CD4-positive, alpha-beta T cell treated with Interleukin-1 beta for 1 hour (primary cell): ENCODE measurements at places on chromosomes 12 and 14.

GRCh38 chr14:68219407-68219806 is 399.8 kb downstream of the RAD51B start:
- no peak for DNase-seq

DNA sequence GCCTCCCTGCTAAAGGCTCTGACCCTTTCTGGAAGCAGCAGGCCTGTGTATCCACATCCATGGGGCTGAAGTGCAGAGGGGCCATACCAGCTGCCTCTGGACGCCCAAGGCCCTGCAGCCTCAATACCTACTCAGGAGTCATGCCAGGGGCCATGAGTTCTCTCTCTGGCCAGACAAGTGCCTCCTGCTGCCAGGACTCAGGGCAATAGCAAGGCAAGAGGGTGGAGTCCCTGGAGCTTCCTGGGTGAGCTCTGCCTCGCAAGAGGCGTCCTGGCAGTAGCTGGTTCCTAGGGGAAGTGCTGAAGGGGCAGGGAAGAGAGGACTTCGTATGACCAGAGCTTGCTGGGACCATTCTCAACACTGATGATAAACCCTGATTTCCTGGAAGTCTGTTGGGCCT is 10.9 kb upstream of the ENDOU start:
- DNase-seq: no peak

DNA sequence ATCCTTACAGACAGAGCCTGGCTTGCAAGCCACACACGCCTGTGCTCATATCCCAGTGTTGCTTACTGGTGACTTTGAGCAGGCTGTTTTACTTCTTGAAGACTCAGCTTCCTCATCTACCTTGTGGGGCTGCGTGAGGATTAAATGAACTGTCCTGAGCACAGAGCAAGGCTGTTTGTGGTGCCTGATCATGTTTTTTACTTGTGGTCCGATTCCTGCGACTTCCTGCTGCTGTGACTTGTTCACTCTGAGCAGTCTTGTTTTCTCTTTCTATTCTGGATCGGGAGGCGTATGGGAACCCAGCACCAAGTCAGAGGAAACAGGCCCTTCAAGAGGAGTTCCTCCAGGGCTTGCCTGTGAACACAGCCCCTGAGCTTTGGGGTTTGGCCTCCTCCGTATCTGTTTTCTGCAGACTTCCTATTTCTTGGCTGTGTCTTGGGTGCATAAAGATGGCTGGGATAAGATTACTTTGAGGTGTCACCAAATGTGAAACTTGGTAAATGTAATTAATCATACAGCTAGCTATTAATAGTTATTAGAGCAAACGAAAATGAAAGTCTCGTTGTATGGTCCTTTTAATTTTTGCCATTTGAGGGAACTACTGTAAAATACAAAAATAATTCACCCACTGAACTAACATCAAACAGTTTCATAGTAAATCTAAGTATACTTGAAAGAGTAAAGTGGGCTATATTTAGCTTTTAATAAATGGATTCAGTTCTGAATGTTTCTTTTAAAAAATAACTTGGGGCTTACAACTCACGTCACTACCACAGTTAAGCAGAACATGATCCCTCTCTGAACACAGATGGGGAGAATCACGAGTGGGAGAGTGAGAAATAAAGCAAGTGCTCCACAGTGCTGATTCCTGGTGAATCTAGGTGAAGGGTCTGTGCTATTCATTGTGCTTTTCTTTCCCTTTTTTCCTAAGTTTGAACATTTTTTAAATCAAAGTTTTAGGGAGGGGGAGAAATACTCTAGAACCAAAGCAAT is 251.5 kb downstream of the FOXN3 start:
- peak; percentile 7 for DNase-seq

- DNase-seq: peak; percentile 15
These were observed 8.2 kb downstream of the SINHCAF start for GRCh38 chr12:31317471-31318395.

DNA sequence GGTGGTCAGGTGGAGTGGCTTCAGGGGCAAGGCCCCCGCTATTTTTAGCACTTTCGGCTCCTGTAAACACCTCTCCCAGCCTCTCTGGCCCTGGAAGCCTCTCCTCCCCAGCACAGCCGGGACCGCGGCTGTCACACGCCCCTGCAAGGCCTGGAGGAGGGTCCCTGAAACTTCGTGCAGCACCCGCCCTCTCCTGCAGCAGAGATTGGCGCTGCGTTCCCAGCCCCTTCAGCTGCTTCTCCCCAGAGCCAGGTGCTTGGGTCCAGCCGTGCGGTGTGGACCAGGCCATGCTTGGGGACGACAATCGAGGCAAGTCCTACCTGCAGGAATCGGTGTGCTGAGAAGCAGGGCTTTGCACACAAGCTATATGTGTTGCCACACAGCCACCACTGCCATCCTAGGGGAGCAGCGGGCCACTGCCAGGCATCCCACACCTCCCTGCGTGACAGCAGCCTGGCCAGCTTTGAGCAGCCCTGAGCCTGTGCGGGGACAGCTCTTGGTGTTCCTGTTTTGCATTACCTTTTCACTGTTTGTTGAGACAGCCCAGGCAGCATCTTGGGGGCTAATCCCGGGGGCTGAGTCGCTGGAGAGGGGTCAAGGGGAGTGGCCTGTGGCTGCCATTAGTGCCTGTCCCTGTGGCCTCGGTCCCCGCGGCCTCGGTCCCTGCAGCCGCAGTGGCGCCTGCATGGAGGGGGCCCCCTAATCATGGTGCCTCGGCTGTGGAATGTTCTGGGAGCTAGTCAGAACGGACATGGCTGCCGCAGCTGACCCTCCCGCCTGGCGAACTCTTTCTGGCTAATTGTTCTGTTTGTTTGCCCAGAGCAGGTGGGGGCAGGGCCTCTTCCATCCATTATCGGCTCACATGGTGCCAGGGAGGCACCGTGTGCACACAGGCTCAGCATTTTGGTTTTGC is 27.6 kb upstream of the TRAF3 start:
- DNase-seq: no peak

GRCh38 chr14:76904740-76905569 is 78.7 kb downstream of the LRRC74A start:
- DNase-seq: peak; percentile 84

- no peak for DNase-seq
These were observed 23.1 kb downstream of the PHLDA1 start for GRCh38 chr12:76008428-76008827.

DNA sequence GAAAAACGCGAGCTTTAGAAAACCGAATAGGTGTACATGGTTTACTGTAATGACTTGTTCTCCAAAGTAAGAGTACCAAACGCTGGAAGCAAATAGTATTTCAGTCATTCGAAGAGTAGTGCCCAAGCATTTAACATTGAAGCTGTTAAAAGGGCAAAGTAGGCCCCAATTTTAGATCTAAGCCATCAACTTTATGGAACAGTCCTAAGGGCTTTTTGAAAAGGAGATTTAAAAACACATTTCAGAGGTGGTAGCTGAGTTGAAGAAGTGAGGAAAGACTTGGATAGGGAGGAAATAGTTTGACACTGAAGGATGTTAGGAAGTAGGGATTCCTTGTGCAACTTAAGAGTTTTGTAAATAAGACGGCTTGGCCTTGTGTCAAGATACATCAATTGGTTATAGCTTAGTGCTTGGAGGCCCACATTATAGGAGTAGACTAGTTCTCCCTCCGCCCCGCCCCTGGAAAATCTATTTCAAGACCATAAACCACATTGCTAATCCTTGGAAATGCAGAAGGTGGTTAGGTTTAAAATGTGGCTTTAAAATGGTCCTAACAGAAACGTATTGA is 783 bp upstream of the TUBA1B start:
- no peak for DNase-seq

DNA sequence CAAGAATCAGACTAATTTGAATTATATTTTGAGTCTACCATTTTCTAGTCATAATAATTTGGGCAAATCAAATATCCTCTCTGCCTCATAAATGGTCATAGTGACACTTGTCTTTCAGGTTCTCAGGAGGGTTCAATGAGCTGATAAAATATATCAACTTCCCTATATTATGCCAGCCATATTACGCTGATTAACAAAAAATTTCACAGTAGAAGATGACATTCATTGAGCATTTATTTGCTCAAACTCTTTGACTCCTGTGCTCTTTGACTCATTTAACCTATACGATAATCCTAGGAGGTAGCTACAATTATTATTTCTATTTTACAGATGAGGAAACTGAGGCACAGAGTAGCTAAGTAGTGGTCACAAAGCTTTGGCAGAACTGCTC is 60.0 kb upstream of the CCDC91 start:
- DNase-seq: no peak

DNA sequence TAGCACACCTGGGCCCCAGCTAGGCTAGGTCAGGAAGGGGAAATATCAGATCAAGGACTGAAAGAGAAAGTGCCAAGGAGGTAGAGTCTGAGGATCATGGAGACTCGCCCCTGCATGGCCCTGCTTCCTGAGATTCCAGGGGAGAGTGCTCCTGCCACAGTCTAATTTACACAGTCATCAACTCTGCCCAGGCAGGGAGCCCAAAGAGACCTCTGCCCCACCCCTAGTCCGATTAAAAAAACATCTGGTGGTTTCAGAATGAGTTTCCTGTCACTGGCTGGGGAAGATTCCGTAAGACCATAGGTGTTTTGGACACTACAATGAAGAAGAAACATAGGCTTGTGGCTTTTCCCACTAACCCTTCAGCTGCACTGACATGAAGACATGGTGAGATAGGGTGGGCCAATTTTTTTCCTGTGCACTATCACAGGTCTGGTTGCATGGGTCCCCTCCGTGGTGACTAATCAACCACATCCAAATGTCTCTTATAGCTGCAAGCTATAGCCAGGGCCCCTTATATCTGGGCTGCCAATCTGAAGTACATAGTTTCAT is 31.5 kb upstream of the GZMB start:
- DNase-seq: peak; percentile 35

GRCh38 chr12:109621211-109621694 is 47.7 kb downstream of the MVK start:
- DNase-seq: no peak

DNA sequence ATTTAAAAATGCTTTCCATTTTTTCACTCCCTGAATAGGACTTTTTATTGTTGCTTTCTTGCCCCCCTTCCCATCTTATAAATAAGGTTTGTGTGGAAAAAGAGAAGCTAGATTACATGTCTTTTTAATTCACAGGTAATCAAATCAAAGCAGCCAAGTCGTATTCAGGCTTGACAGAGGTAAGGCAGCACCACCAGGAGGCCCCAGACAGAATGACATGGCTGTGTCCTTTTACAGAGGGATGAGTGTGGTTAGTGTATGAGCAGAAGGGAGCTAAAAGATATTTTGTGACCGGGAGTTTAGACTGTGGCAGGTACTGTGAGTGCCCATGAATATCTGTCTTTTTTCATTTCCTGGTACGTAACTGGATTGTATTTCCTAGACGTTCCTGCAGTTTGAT is 596.1 kb downstream of the ETNK1 start:
- DNase-seq: no peak

GRCh38 chr14:37278636-37279538 is 81.2 kb downstream of the MIPOL1 start:
- no peak for DNase-seq
